Smooth muscle cell of the umbilical artery (primary cell): ENCODE measurements at places on chromosomes 1 and 21. TPM values are rescaled to one million over a fixed set of nuclear protein-coding genes. Genes with fewer than 3 reads are reported as not detected.

Gene ELAVL4
- not detected in 2 replicates for total RNA-seq

Gene SLC45A1
- 1.5 and 2.9 TPM in 2 replicates for total RNA-seq

Gene NEK2
- total RNA-seq, result 2.1 and 17.3 TPM in 2 replicates

Gene SLC44A3
- 0.59 and 0.65 TPM in 2 replicates for total RNA-seq

Gene PAQR6
- 0.28 and 0.59 TPM in 2 replicates for total RNA-seq

Gene F5
- total RNA-seq, result under 0.01 and 0.09 TPM in 2 replicates

Gene MCOLN2
- total RNA-seq, result 0.30 and 1.9 TPM in 2 replicates

Gene ERVH48-1
- total RNA-seq, result not detected in 2 replicates

Gene KRTAP13-2
- total RNA-seq, result not detected in 2 replicates

Gene EVA1C
- 4.2 and 5.8 TPM in 2 replicates for total RNA-seq

Gene PDC
- total RNA-seq, result under 0.01 TPM in 1 of 2 replicates, not detected in the other

Gene PROK1
- total RNA-seq, result not detected in 2 replicates

Gene SHE
- total RNA-seq, result under 0.01 and 0.05 TPM in 2 replicates

Gene MYOC
- not detected in 2 replicates for total RNA-seq

Gene KRTAP21-2
- total RNA-seq, result not detected in 2 replicates

Gene ZNF683
- not detected in 2 replicates for total RNA-seq

Gene ZYG11B
- total RNA-seq, result 38.9 and 39.6 TPM in 2 replicates

Gene HAPLN2
- total RNA-seq, result 0.14 TPM in 1 of 2 replicates, not detected in the other

Gene ADAMTS1
- total RNA-seq, result 42.4 and 47.8 TPM in 2 replicates

Gene FAM177B
- not detected in 2 replicates for total RNA-seq

Gene TRIM63
- total RNA-seq, result not detected in 2 replicates

Gene PDPN
- 0.30 TPM in 1 of 2 replicates, not detected in the other for total RNA-seq

Gene MMEL1
- total RNA-seq, result 0.37 TPM in 1 of 2 replicates, not detected in the other

Gene DEDD
- total RNA-seq, result 18.1 and 29.1 TPM in 2 replicates

Gene FAM78B
- 0.32 TPM in 1 of 2 replicates, not detected in the other for total RNA-seq

Gene RNU1-3
- total RNA-seq, result under 0.01 TPM in 2 replicates

Gene KRTAP20-4
- not detected in 2 replicates for total RNA-seq

Gene CFAP107
- not detected in 2 replicates for total RNA-seq

Gene SERPINC1
- 0.30 TPM in 1 of 2 replicates, not detected in the other for total RNA-seq

Gene URB2
- total RNA-seq, result 9.5 and 19.1 TPM in 2 replicates

Gene NFASC
- total RNA-seq, result 10.1 and 35.9 TPM in 2 replicates

Gene KPNA6
- 38.3 and 52.5 TPM in 2 replicates for total RNA-seq

Gene SLX9
- total RNA-seq, result 17.2 and 19.6 TPM in 2 replicates

Gene CLEC20A
- total RNA-seq, result not detected in 2 replicates

Gene S100A1
- under 0.01 TPM in 1 of 2 replicates, not detected in the other for total RNA-seq

Gene BPNT1
- 27.0 and 28.6 TPM in 2 replicates for total RNA-seq

Gene CELA3A
- total RNA-seq, result not detected in 2 replicates

Gene LCE1E
- 0.42 TPM in 1 of 2 replicates, not detected in the other for total RNA-seq

Gene GPR61
- total RNA-seq, result 0.59 TPM in 1 of 2 replicates, not detected in the other

Gene PPT1
- total RNA-seq, result 38.0 and 54.5 TPM in 2 replicates

Gene IL24
- total RNA-seq, result not detected in 2 replicates
